CD4-positive, alpha-beta T cell (primary cell): ENCODE measurements at places on chromosomes 3 and 15.

DNA sequence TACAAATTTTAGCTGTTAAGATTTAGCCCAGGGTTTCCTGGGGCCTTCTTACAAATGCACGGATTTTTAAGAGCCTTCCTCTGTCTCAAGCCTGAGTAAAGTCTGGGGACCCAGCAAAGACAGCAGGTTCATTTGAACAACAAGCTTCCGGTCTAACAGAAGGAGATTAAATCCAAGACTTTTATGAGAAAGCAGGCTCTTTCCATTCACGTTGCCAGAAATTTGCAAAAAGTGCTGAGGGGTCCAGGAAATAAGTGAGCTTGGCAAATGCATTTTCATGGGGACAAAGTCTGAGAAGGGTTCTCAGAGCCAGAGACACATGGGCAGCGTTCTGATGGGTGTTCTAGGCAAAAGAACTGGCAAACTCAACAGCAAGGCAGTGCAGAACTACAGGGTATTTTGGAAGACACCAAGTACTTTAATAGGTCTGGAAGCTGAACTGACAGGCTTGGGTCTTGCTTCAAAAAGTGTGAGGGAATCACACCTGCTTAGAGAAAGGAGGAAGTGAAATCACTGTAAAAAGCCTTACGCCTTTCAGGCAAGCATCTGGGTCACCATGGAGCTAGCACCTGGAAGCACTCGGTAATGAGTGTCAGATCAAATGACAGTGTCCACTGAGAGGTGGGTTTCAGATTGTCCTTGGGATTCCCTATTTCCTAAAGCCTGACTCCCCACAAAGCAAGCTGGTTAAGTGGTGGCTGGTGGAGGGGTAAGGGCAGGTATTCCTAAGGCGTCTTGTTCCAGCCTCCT, 115.8 kb upstream of the ARHGEF3 start:
- no peaks in the 10 kb centered on the region for H3K36me3 ChIP-seq
- no peaks in the 10 kb centered on the region for H3K27me3 ChIP-seq
- peaks cover 53% of the 10 kb centered on the region for H3K4me1 ChIP-seq
- peak overlapping the region; percentile 63 for H3K4me3 ChIP-seq

- H3K27me3 ChIP-seq = no peaks in the 10 kb centered on the region
- no peaks in the 10 kb centered on the region for H3K4me1 ChIP-seq
- no peak overlapping the region for H3K4me3 ChIP-seq
- no peak overlapping the region for H3K27ac ChIP-seq
- no peak for DNase-seq
- no peaks in the 10 kb centered on the region for H3K36me3 ChIP-seq
Observed at GRCh38 chr3:191280111-191280510, 49.1 kb upstream of the CCDC50 start.

- peaks cover 43% of the 10 kb centered on the region for H3K4me1 ChIP-seq
- peak overlapping the region; percentile 59 for H3K27ac ChIP-seq
- H3K4me3 ChIP-seq = peak overlapping the region; percentile 2
- no peaks in the 10 kb centered on the region for H3K27me3 ChIP-seq
- peaks cover 25% of the 10 kb centered on the region for H3K36me3 ChIP-seq
Observed at GRCh38 chr3:43298761-43299160, 12.4 kb downstream of the SNRK start.

GRCh38 chr3:17233398-17233800, 348.6 kb downstream of the PLCL2 start:
- H3K4me3 ChIP-seq = no peak overlapping the region
- H3K36me3 ChIP-seq = no peaks in the 10 kb centered on the region
- peak; percentile 1 for DNase-seq
- H3K27me3 ChIP-seq = no peaks in the 10 kb centered on the region
